ENCODE measurements at places on chromosomes 7 and 10.
A peak's percentile ranks its signal among the peaks of the same experiment; 100 is the strongest.

DNA sequence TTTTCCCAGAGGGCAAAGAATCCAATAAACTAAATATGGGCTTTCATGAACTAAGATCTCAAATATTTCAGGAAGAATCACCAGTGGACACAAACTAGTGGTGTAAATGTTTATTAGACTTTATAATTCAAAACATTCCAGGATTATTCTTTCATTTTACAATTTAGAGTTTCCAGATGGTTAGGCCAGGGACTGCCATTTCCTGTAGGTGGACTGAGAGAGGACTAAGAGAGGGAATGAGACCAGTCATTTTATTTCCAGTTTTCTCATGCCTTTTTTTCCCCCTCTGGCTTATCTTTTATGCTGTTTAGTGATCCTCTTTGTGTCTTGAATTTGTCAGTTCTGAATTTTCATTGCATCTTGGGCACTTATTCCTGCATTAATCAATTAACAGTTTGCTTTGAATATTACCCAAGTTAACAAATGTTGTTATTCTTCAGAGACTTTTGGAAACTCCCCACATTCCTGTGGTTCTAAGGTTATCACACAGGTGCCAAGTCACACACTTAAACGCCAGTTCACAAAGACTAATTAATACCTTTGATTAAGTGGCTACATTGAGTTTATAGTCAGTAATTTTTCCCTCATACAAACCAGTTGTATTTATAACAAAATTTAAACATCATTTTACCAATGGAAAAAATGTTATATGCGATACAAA lies 12.3 kb downstream of the CISD1 start:
- no peak for DNase-seq

DNA sequence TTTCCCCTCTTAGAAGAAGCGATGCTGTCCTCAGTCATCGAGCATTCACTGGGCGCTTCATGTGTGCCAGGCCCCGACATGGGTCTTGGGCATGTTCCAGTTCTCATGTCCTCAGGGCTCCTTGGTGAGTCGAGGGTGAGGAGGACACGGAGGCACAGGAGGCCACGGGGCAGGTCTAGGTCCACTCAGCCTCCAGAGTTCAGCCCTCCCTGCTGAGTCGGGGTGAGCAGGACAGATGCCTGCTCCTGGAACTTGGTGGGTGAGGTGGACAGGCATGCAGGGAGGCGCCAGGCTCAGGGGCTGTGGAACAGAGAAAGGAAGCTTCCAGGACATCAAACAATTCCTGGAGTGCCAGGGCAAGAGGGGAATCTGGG lies 87.4 kb downstream of the BMS1 start:
- no peak for DNase-seq

GRCh38 chr7:106220307-106220706 lies 64.5 kb downstream of the NAMPT start:
- DNase-seq = no peak

GRCh38 chr7:66110856-66111255 lies 3.8 kb upstream of the CRCP start:
- DNase-seq = no peak

DNA sequence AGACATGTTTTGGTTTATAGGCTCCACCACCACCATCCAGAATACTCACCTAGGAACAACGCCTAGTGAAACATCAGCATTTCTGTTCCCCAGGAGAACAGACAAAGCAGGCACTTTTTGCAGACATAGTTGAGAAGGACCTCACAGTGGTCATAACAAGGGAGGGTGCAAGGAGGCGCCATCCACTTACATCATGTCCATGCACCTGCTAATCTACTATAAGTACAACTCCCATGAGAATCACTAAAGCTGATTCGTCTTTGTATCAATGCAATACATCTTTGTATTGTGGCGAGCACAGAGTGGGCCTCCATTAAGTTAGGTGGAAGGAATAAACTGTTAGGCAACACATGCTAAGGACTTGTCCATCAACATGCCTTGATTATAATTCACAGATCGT lies 207.1 kb downstream of the KCNMA1 start:
- no peak for DNase-seq

DNA sequence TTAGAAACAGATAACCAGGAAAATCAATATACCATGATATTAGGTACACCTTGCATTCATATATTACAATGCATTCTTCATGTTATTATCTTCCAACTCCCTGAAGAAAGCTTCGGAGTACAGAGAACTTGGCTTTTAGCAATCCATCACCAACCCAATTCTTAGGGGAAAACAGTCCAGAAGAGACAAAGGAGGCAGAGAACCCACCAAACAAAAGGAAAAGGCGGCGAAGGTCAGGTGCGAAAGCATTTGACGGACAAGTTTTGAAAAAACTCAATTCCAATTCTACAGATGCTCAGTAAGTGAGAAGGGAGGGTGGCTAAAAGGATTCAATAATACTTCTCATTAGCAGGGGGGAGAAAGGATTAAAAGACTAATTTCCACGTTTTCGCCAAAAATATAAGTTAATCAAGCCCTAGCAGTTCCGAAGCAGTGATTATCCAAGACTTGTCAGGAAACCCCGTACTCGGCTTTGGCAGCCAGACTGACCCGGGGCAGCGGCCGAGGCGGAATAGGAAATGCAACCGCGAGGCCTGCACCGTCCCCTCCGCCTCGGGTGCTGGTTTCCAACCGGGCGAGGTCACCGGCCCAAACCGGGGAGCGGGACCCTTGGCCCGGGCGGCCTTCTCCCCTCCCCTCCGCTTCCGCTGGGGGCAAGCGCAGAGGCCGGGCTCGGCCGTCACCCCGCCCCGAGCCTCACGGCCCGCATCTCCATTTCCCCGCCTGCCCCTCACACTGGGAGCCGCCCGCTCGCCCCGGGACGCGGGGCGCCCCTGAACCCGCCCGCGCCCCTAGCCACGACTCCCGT lies 747 bp downstream of the GDI2 start:
- no peak for DNase-seq

DNA sequence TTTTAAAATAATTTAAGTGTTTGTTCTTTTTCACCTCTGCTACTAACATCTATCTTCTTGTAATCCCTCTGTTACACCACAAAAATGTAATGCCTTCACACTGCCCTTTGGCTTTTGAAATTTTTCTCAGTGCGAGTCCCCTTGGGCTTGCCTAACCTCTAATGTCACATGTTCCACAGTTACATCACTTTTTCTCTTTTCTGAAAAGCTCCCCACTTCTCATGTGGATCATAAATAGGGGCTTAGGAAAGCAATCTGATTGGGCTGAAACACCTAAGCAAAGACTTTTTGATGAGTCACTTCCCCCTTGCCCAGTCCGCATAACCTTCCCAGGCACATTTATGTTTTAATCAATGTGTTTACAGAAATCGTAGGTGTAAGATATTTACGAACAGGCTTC lies 288.2 kb downstream of the IPMK start:
- DNase-seq = no peak

DNA sequence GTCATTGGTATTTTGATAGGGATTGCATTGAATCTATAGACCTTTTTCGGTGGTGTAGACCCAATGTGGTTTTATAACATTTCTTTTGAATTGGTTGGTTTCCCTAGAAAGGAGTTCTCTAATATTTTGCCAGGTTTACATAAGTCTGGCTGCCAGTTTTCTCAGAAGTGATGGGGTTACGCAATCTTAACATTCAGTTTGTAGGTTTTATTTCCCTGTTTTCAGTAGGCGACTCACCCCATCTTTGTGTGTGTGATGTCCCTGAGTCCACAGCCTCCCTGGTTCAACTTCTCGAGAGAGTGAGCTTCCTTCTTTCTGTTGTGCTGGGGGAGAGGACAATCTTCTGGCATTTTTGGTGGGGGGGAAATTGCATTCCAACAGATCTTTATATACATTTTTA lies 9.6 kb upstream of the KIF5B start:
- no peak for DNase-seq

- no peak for DNase-seq
Measured at GRCh38 chr7:21443149-21443841, 15.4 kb downstream of the SP4 start.

- DNase-seq = no peak
Measured at GRCh38 chr7:75727881-75728593, 10.7 kb downstream of the HIP1 start.

- DNase-seq = no peak
Measured at GRCh38 chr10:131630772-131631258, 270.0 kb upstream of the PPP2R2D start.

DNA sequence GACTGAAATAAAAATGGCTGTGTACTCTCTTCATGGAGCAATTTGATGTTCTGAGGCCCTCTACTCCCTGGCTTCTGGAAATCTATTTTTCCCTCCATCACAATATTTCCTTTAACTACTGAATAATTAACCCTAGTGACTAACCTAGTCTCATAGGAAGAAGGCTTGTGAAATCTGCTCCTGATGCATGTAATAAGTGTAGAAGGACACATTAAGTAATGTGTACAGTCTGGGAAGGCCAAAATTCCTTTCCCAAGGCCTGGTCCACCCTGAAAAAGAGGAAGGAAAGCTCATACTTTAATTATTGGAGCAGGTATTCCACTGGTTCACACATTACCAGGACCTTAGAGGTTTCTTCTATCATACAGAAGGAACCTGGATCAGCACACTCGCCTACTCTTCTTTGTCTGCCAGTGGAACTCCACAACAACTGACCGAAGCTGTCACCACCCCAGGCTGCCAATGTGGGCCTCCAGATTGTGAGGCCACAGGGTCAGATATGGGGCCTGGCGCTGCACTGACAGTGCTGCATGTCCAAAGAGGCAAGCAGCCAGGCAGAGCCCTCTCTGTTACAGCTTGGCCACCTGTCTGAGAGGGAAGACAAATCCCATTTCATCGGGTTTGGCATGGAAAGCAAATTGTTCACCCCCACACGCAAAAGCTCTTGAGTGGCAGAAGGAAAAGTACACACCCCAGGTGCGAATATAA lies 54.4 kb upstream of the FAM133B start:
- DNase-seq = no peak

GRCh38 chr10:94678475-94678874 lies 5.1 kb upstream of the CYP2C18 start:
- no peak for DNase-seq

GRCh38 chr7:18212308-18212707 lies 184.7 kb upstream of the PRPS1L1 start:
- no peak for DNase-seq

GRCh38 chr7:31054608-31055278 lies 2.6 kb downstream of the ADCYAP1R1 start:
- DNase-seq = no peak

GRCh38 chr10:35340975-35341374 lies 4.7 kb downstream of the CCNY start:
- no peak for DNase-seq

DNA sequence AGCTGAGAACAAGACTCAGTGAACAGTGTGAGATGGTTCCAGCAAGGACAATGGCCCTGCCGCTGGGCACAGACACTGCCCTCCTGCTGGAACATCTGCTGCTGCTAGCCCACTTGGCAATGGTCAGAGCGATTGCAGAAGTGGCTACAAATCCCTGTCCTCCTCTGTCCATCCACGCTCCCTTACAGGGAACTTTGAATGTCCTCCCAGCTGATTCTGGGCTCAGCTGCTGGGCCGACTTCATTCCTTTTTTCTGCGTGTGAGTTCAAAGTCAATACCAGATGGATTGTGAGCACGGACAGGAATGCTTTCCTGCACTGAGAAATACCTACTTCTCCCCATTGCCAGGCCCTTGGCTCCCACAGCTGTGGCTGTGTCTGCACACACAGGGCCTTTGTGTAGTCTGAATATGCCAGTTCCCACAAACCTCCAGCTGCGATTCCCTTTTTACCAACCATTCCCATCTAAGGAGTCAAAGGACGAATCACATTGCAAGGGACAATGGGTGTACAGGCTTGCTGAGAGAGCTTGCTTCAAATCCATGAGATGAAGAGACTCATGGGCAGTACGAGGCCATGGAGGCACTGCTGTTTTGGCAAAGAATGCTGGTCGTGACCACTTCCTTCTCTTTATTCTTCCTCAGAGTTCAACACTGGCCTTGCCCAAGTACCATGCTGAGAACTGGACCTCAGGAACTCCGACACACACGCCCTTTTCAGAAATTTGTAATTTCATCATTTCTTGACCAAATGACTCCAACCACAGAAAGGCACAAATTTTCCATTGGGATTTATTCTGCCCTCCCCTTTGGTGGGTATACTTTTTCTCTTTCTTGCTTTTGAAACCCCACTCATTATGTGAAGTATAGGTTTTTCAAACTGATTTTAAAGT lies 44.2 kb downstream of the BPGM start:
- peak; percentile 79 for DNase-seq

DNA sequence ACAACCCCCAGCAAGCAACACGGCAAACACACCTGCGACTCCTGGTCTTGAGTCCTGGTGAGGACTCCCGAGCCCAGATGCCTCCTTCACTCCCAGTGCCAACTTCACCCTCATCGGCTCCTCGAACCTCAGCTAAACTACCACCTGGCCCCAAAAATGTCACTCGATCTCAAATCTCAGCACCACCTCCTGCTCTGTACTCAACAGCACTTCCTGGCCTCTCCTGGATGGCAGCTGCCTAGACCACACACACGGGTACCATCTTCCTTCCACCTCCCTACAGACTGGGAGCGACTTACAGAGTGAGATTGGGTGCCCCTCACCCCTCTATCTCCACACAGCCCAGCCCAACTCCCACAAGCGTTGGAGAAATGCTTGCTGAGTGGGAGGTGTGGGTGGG lies 123.9 kb upstream of the MGMT start:
- no peak for DNase-seq

GRCh38 chr7:68152205-68152604 lies 1155.6 kb downstream of the TYW1 start:
- no peak for DNase-seq

DNA sequence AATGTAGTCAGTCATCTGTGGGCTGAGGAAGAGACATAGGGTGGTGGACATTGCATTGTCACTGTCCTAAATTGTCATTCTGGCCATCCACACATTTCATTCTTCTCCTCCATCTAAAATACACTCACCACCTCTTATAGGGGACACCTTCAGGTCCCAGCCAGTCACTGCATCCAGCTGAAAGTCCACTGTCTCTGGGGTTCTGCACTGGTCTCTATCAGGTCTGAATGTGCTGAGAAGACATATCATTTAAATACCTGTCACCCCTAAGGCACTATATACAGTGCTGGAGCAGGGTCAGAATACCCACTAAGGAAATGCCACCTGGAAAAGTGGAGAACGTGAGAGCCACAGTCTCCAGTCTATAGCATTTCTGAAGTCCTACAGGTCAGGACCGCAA lies 29.6 kb downstream of the SH2D4B start:
- no peak for DNase-seq

DNA sequence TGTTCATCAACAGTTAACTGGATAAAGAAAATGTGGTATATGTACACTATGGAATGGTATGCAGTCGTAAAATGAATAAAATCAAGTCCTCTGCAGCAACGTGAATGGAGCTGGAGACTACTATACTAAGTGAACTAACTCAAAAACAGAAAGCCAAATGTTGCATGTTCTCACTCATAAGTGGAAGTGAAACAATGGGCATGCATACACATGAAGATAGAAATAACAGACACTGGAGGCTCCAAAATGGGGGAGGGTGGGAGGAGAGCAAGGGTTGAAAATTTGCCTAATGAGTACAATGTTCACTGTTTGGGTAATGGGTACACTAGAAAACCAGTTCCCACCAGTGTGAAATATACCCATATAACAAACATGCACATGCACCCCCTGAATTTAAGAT lies 179.5 kb downstream of the ZWINT start:
- no peak for DNase-seq

Measured in hypothalamus (tissue), 51 donors.